A673 (cell line): ENCODE measurements at places on chromosomes 6 and 20. TPM values are rescaled to one million over a fixed set of nuclear protein-coding genes. Genes with fewer than 3 reads are reported as not detected.

DEFB132 gene
- total RNA-seq = not detected in 2 replicates

VGLL2 gene
- not detected in 2 replicates for total RNA-seq

SLC9A8 gene
- total RNA-seq = 9.8 and 10.1 TPM in 2 replicates

NOTCH4 gene
- total RNA-seq = 2.4 and 2.8 TPM in 2 replicates

DEFB124 gene
- total RNA-seq = not detected in 2 replicates

CST9 gene
- total RNA-seq = not detected in 2 replicates

PLN gene
- not detected in 2 replicates for total RNA-seq

KIAA0408 gene
- 27.7 and 34.7 TPM in 2 replicates for total RNA-seq

SLC22A3 gene
- not detected in 2 replicates for total RNA-seq

NHSL1 gene
- 29.5 and 33.1 TPM in 2 replicates for total RNA-seq

NRSN1 gene
- total RNA-seq = not detected in 2 replicates

FYN gene
- 34.3 and 46.7 TPM in 2 replicates for total RNA-seq

FRK gene
- 10.0 and 12.3 TPM in 2 replicates for total RNA-seq

OR2H2 gene
- not detected in 2 replicates for total RNA-seq

TP53TG5 gene
- 0.69 TPM in 1 of 2 replicates, not detected in the other for total RNA-seq

HRH3 gene
- total RNA-seq = 0.22 TPM in 1 of 2 replicates, not detected in the other

NKAPL gene
- not detected in 2 replicates for total RNA-seq
